RPMI7951 (cell line): ENCODE measurements at places on chromosomes 4 and X. TPM values are rescaled to one million over a fixed set of nuclear protein-coding genes. Genes with fewer than 3 reads are reported as not detected.

- no peak for DNase-seq
Measured at GRCh38 chr4:182192511-182193181, 50.6 kb upstream of the TENM3 start.

DNA sequence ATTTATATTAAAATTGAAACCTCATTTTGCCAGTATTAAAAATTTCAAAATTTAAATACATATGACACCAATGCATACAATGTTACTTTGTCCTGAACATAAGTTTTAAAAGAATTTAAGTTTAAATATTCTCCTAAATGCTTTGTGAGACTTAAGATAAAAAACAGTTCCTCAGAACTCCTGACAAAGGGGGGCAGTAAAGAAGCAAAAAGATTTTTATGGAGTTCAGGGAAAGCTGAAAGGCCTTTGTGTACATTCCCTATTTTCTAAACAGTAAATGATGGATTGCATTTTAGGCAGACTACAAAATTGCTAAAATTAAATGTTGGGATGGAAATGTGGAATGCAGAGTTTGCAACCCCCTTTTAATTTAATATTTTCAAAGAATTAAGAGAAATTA lies 81.7 kb downstream of the SNCA start:
- DNase-seq, result peak; percentile 5

GRCh38 chr4:44740201-44740600 lies 13.8 kb upstream of the GNPDA2 start:
- DNase-seq, result no peak

GRCh38 chr4:186029571-186030398 lies 39.2 kb upstream of the TLR3 start:
- DNase-seq, result no peak

DNA sequence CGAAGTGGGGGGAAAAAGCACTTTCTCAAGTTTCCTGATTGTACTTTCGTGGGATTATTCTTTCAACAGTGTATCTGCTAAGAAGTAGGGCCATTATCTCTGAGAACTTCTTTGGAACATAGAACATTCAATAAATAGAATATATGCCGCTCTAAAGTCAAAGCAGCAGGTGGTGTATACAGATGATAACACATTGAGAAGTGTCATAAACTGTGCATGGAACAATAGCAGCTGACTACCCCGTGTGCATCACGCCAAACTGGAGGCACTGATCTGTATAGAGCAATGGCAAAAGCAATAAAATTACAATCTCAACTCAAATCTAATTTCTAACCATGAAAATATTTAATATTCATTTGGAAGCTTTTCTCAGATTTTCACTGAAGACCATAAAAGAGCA lies 175.3 kb downstream of the DCTD start:
- DNase-seq, result no peak

- no peak for DNase-seq
Measured at GRCh38 chr4:71550220-71551165, 211.7 kb downstream of the SLC4A4 start.

DNA sequence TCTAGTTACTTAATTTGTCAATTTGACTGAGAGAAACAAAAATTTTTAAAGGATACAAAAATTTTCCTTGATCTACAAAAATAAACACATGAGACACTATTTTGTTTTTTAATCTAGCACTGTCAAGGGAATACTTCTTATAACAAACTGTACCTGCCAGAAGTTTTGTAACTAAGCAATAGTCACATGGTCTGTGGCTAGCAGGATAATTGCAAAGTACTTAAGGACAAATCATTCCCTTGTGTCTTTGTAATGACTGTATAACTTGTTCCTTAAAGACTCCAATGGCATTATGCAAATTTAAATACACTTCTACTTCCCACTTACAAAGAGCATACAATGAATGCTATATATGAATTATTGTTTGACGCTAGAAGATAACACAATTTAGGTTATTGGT lies 25.1 kb upstream of the ANK2 start:
- no peak for DNase-seq

Gene HGFAC
- total RNA-seq, result not detected in 2 replicates

Gene TMEM47
- 19.6 and 23.9 TPM in 2 replicates for total RNA-seq
